ENCODE measurements at places on chromosomes 3 and 15.

- no peak for DNase-seq
These were observed 2.6 kb upstream of the MRPL3 start for GRCh38 chr3:131505421-131505820.

DNA sequence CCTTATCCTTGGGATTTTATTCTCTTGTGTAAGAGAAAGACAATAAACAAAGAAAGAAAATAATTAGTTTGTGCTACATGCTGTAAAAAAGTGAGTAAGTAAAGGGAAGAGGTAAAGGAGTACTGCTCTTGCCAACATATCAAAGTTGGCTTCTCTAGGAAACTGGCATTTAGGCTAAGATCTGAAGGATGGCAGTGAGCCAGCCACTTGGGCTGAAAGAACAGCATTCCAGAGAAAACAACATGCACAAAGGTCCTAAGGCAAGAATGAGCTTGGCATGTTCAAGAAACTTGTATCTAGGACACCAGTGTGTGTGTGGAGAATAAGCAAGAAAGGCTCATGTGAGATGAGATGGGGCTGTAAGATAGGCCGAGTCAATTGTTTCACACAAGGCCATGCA lies 245.5 kb upstream of the MANF start:
- no peak for DNase-seq

GRCh38 chr3:126758026-126758425 lies 54.0 kb downstream of the CHCHD6 start:
- DNase-seq: no peak

DNA sequence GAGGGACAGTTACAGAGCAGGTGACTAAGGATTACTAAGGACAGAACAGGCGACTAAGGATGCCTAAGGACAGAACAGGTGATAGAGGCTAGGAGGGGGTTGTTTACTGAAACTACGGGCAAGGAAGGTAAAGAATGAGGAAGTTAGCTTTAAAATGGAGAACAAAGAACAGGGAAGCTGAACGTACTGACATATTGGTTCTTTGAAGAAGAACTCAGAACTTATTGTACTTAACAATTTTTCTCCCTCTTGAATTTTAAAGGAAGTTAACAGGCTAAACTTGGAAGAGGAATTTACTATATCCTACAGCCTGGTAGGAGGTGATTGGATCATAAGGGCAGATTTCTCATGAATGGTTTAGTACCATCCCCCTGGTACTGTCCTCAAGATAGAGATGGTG lies 290.2 kb downstream of the SHQ1 start:
- DNase-seq: no peak

GRCh38 chr3:51794206-51794605 lies 15.2 kb upstream of the IQCF6 start:
- DNase-seq: no peak

GRCh38 chr3:151315846-151316245 lies 774 bp downstream of the GPR87 start:
- DNase-seq: no peak

Data from ecto neural progenitor cell (in vitro differentiated cells).